ENCODE measurements at places on chromosomes 5 and 9.

DNA sequence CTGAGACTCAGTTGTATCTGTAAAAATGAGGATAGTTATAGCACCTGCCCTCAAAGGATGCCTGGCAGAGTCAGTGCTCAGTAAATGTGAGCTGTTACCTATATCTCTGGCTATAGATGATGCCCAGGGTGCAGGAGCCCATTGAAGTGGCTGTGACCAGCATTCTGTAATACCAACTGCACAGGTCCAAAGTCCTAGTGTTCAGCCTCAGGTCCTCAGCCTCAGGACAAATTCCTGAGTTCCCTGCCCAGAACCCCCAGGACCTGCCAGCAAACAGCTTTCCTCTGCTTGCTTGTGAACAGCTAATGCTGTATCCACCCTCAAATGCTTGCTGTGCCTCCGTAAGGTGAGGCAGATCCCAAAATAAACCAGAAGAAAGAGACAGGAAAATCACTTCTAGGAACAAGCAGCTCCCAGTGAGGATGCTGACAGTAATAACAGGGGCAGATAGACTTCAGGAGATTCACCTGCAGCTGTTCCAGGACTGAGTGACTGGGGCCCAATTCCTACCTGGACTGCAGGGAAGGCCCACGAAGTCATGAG, 80.8 kb downstream of the SIL1 start:
- no peak for DNase-seq

- DNase-seq: no peak
Observed at GRCh38 chr5:113237893-113238292, 196.9 kb downstream of the TSSK1B start.

GRCh38 chr5:33231935-33232334, 208.8 kb upstream of the TARS1 start:
- DNase-seq: no peak

DNA sequence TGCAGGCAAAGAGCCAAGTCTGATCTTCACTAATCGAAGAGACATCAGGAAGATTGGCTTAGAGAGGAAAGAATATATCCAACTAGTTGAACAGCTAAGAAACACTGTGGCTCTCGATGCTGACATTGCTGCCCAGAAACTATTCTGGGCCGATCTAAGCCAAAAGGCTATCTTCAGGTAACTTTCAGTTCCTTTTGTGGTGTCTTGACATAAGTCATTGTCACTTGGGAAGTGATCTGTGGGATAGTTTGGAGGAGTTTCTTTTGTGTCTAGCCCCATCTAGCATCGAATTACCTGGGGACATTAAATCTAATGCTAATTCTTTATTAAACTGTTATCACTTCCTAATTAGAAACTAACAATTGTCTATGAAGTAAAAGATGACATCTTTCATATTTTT, 24.0 kb downstream of the VLDLR start:
- no peak for DNase-seq

GRCh38 chr9:136685790-136686533, 1.3 kb downstream of the AGPAT2 start:
- DNase-seq: no peak

DNA sequence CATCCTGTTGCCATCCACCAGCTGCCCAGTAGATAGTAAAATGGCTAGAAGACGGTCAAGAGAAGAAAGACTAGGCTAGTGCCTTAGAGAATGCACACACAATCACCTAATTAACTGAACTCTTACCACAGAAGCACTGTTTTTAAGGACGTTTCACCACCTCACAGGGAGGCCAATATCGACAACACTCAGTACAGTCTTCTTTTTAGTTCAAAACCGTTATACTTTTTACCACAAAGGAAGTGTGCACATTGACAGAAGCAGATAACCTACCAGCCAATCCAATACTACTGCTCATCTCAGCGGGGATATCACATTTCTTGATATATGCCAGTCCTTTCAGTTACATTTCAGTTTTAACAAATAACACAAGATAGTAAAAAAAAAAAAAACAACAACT, 122.3 kb downstream of the GNAQ start:
- DNase-seq: no peak

GRCh38 chr9:129183495-129184218, 5.6 kb upstream of the IER5L start:
- no peak for DNase-seq

Measured in Panc1 (cell line).